NCI-H748 treated with DMSO at 0.1 percent for 48 hours (cell line): ENCODE measurements at places on chromosomes 12 and 14.

DNA sequence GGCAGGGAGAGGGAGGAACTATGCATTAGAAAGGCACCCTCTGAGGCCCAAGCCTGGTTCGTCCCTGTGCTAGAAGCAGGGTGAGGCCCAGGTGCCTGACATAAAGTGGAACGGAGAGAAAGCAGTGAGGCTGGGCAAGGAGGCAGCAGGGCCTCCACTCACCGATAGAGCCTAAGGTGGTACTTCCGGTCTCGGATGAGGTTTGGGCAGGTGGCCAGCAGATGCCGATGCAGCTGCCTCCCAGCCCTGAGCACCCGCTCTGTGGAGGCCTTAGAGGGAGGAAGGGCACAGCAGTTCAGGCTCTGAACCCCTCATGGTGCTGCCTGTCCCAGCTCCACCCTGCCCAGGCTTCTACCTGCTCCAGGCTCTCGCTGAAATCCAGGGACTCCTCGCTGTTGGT is 7.1 kb downstream of the RAPGEF3 start:
- no peak for DNase-seq

GRCh38 chr12:47209014-47209413 is 129.3 kb upstream of the AMIGO2 start:
- DNase-seq: no peak

DNA sequence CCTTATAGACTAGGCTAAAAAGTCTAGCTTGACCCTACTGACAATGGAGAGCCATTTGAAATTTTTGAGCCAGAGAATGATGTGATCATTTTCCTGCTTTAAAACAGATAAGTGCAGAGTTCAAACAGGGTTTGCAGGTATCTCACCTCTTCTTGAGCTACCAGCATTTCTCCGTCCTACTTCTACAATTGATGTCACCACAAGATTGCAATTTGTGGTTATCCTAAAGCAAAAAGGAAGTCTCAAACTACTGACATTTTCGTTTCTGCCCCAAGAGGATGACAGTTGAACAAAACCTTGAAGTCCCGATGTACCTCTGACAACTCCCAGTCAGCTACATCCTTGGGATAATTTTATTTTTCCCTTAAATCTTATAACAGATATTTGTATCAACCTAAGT is 86.7 kb downstream of the PTGER2 start:
- no peak for DNase-seq

DNA sequence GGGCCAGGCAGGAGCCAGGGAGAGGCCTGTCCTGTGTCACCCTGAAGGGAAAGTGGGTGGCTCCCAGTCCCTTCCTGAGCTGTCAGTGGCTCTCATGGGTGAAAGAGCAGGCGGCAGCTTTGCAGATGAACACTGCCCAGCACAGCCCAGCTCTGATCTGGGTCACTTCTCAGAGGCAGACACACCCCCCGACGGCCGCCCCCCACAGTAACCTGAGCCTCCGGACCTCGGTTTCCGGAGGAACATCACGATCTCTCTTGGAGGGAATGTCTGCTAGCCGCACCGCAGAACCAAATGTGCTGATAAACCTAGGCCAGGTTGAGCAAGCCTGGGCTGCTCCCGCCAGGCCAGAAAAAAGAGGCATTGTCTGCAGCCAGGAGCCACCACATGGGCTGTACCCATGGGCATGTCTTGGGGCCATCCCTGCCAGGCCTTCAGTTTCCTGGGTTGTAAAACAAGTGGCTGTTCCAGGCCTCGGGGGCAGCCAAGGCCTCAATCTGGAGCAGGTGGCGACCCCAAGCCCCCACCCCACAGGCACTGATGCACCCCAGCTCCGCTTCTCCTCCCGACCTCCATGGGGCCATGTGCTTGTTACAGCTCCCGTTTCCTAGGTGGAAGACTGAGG is 57.6 kb downstream of the NCOR2 start:
- DNase-seq: no peak

GRCh38 chr14:63855281-63855680 is 2.5 kb downstream of the SYNE2 start:
- DNase-seq: no peak

DNA sequence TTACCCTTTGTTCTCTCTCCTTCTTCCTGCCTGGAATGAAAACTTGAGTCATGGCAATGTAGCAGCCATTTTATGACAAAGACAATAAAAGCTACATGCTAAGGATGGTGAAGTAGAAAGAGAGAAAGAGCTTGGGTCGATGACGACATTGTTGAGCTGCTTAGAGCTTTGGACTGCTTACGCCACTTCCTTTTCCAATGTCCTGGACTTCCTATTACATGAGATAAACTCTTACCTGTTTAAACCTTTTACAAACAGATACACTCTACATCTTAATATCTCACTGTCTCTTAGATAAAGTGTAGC is 70.1 kb downstream of the PEBP1 start:
- DNase-seq: no peak

DNA sequence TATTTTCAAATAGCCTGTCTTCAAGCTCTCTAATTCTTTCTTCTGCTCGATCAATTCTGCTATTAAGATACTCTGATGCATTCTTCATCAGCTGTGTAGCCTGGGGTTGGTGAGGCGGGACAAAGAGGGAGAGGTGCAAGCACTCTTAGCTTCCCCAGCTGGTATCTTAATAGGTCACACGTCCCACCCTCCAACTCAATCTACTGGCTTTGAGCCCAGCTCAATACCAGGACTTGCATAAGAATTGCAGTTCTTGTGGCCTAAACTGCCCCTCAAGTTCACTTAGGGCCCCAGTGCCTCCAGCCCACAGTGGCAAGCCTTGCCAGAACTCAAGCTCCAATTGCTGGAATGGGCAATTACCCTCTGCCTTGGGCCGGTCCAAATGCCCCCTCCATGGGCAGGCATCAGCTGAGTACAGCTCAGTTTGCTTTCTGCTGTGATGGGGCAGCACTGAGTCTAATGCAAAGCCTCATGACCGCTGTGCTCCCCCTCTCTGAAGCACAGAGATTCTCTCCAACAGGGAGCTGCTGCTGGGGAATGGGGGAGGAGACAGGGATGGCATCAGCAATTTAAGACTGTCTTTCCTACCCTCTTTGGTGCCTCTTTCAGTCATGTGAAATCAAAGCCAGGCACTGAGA is 5.6 kb upstream of the SPATA7 start:
- no peak for DNase-seq

- DNase-seq: no peak
Observed at GRCh38 chr14:89956661-89957009, 908 bp downstream of the TDP1 start.

GRCh38 chr14:50599700-50600444 is 39.9 kb downstream of the ATL1 start:
- DNase-seq: no peak

DNA sequence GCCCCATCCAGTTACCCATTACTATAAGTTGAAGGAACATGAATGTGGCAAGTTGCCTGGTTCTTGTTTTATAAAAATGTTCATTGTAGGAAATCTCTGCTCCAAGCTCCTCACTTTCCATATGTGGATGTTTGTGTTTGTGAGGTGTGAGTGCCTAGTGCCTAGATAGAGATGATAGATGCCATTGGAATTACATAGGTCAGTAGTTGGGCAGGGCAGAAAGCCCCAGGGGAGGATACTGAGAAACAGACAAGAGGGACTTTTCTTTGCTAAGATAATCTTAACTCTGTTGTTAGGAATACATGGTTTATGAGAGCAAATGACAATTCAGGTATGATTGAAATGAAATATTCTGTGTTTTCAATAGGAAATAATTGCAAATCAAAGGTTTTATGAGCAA is 226.3 kb upstream of the GRIP1 start:
- no peak for DNase-seq

GRCh38 chr12:106051853-106052531 is 86.8 kb downstream of the NUAK1 start:
- DNase-seq: no peak

GRCh38 chr12:110998165-110998564 is 77.8 kb upstream of the MYL2 start:
- no peak for DNase-seq

- DNase-seq: no peak
Observed at GRCh38 chr12:7981446-7981845, 45.5 kb upstream of the SLC2A3 start.

GRCh38 chr14:95258754-95259593 is 60.7 kb downstream of the CLMN start:
- DNase-seq: no peak

GRCh38 chr12:107568718-107569117 is 116.9 kb upstream of the PWP1 start:
- DNase-seq: no peak

- no peak for DNase-seq
Observed at GRCh38 chr12:86948851-86949250, 692.7 kb upstream of the MGAT4C start.

DNA sequence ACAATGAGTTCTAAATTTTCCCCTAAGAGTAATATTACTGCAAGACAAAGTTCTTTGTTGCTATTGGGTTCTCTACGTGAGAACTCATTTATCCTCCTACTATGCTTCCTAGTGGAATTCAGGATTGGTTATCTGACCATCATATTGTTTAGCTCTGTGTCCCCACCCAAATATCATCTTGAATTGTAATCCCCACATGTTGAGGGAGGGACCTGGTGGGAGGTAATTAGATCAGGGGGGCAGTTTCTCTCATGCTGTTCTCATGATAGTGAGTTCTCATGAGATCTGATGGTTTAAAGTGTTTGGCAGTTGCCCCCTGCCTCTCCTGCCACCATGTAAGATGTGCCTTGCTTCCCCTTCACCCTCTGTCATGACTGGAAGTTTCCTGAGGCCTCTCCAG is 36.6 kb downstream of the GLIPR1L2 start:
- DNase-seq: no peak

DNA sequence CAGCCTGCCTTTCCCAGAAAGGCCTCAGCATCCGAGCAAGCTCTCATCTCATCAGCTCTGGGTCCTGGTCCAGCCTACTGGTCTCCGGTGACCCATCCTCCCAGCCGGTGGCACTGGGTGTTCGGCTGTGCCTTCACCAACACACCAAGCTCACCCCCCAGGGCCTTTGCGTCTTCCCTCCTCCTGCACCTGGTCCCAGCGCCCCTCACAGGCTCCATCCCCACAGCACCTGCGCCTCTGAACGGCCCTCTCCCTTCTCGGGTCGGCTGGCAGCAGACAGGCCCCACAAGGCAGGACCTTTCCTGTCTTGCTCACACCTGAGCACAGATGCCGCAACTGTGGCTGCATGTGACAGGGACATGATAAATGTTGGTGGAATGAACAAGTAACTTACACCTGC is 13.1 kb downstream of the P2RX2 start:
- no peak for DNase-seq

DNA sequence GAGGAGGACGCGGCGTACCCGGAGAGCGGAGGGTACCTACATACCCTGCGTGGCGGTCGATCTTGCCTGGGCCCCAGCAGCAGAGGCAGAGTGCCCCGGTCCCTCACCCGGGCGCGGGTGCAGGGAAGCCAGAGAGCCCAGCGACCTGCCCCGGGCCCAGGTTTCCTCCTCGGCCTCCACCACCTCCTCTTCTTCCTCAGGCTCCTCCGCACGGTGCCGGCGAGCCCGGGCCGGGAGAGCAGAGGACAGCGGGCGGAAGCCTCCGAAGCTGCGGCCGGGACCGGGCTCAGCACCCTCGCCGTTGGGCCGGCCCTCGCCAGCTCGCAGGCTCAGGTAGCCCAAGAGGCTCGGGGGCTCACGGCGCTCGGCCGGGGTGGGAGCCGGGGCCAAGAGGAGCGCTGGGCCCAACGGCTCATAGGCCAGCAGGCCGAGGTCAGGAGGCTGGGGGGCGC is 6.6 kb downstream of the ZNF219 start:
- no peak for DNase-seq

- no peak for DNase-seq
Observed at GRCh38 chr14:102049258-102050025, 37.4 kb downstream of the HSP90AA1 start.

DNA sequence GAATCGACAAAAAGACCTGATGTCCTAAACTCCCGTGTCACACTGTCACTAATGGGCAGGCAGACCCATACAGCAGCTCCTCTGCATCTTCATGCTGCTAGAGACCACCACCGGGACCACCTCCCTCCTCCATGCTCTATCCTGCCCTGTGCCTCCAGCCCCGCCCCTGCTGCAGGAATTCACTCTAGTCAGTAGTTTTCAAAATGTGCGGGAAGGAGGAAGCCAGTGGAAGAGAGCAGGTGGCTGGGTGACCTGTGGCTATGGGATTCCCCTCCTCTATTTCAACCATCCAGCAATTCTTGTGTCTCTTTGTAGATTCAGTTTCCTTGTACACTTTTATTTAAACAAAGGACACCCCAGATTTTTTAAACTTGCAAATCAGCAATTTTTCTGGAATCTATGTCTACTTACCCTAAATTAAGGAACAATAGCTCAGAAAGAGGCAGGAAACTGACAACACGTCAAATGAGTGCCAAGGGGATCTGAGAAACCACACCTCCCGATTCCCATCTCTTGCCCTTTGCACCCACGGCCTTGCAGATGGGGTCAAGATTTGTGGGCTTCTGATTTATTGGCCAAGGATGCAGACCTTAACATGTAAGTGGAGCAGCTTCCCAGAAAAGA is 20.4 kb upstream of the MAP1LC3B2 start:
- DNase-seq: no peak

- DNase-seq: no peak
Observed at GRCh38 chr12:51850081-51850964, 1.8 kb upstream of the FIGNL2 start.

- DNase-seq: peak; percentile 25
Observed at GRCh38 chr14:33949411-33949893, 1.4 kb downstream of the EGLN3 start.

GRCh38 chr14:57323721-57324120 is 55.0 kb downstream of the AP5M1 start:
- no peak for DNase-seq

GRCh38 chr14:81472096-81472800 is 61.4 kb downstream of the SEL1L start:
- DNase-seq: no peak

- DNase-seq: no peak
Observed at GRCh38 chr12:89838833-89839232, 130.2 kb upstream of the ATP2B1 start.

DNA sequence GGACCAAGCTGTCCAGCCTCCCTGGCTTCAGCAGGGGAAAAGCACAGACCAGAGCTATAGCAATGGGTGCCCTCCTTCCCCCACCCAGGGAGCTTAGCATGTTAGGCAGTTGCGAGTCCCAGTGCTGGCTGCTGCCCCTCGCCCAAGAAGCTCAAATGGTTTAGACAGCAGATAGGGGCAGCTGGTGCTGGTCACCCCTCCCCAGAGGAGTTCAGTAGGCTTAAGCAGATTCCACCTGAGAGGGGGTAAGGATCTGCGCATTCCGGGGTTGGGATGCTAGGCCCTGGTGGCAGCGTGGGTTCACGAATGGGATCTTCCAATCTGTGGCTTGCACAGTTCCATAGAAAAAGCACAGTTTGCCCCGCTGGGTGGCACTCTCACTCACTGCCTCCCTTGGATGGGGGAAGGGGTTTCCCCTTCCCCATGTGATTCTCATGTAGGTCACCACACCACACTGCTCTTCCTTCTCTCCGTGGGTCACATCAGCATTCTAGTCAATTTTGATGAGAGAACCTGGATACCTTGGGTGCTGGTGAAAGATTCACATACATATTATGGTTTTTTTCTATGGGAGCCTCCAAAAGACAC is 665.6 kb downstream of the C12orf50 start:
- no peak for DNase-seq

- DNase-seq: no peak
Observed at GRCh38 chr14:30221546-30221945, 293.9 kb upstream of the PRKD1 start.
